AG04449 (cell line): ENCODE measurements at places on chromosomes 1 and 21.

GRCh38 chr1:77416692-77417450 is 135.1 kb downstream of the AK5 start:
- DNase-seq, result no peak

DNA sequence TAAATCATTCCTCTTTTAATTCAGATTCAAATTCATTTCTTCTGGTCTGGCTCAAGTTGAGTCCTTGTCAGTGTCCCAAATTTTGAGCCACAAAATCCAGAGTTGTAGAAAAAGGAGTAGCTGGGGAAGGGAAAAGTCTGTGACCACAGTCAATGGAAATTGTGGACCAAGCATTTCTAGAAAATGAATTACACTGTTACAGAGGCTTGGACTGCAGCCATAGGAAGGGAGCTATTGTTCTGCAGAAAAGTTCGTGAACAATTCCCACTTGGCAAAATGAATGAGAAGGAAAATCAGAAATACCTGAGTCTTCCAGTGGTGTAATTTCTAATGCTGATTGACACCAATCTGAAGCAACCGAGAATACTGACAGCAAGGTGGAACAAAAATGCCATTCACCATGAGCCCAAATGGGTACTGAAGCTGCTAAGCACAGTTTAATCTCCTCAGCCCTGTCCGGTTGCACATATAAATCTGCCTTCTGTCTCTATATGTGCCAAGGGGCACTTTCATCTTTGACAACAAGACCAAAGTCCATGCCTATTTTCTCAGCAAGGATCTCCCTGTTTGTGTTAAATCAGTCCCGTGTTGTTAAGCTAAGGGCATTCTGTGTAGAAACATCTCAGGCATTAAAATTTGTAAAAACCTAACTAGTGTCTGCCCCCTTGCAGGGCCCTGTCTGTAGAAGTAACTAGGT is 51.3 kb downstream of the TEX35 start:
- no peak for DNase-seq

GRCh38 chr1:210363119-210363518 is 34.4 kb downstream of the HHAT start:
- no peak for DNase-seq

DNA sequence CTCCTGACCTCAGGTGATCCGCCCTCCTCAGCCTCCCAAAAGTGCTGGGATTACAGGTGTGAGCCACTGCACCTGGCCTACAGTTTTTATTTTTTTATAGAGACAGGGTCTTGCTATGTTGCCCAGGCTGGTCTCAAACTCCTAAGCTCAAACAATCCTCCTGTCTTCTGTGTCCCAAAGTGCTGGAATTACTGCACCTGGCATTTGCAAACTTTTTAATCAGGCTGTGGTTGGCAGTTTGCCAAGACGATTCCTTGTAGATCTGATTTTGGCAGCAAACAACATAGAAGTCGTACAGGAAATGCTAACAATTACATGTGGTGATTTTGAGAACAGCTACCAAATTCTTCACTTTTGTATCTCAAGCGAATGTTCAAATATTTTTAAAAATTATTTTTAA is 10.1 kb downstream of the RBP7 start:
- no peak for DNase-seq

DNA sequence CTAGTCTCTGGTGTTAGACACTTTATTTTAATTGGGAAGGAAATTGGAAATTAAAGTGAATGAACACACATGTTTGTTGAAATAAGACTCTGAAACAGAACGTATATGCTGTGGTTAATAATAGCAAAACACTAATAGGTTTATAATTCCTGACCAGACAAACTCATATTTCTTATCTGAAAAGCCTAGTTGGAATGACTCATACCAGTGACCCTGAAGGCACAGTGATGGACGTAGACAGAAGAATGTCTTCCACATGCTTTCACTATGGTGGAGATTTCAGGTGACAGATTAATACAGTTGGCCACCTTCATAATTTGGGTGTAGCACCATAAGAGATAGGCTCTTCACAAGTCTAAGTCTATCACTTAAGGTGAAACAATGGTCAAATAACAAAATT is 83.0 kb upstream of the COL11A1 start:
- DNase-seq, result no peak

GRCh38 chr1:174966008-174966572 is 33.7 kb upstream of the CACYBP start:
- DNase-seq, result no peak

DNA sequence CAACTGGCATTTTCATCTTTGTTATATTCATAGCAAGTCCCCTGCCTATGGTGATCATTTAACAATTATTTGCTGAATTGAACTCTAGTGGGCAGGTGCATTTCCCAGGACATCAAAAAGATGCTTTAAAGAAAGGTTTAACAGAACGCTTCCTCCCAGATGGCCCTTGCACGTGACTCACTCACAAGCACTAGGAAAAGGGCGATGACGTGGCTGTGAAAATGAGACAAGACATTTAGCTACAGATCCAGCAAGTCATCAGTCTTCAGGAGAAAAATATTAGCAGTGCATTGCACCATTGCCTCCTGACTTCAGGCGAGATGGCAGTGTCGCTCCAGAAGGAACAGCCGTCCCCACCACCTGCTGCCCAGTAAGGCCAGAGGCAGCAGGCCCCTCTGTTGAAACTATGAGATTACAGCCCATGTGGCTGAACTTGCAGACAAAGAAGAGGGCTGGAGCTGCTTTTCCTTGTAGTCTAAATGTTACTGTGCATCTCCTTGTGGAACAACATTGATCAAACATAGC is 37.2 kb downstream of the DSCAM start:
- DNase-seq, result no peak

DNA sequence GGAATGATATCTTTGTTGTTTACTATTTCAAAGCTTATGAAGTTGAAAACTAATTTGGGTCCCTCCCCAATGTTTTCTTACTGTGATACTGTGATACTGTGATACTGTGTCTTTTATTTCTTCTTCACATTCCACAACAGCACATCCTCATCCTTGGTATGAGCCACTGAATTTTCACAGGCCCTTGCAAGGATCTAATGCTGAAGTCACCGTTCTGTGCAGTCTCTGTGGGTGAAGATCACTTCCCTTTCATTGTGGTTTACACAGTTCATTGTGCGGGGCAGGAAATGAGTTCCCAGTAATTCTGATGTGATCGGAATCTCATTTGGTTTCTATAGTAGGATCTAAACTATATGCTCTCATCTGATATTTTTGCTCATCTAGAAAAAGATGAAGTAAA is 32.1 kb upstream of the PAXBP1 start:
- no peak for DNase-seq
